ENCODE measurements at places on chromosomes 4 and X.
A peak's percentile ranks its signal among the peaks of the same experiment; 100 is the strongest.

GRCh38 chr4:121449416-121449815, 68.6 kb upstream of the QRFPR start:
- no peak for DNase-seq

DNA sequence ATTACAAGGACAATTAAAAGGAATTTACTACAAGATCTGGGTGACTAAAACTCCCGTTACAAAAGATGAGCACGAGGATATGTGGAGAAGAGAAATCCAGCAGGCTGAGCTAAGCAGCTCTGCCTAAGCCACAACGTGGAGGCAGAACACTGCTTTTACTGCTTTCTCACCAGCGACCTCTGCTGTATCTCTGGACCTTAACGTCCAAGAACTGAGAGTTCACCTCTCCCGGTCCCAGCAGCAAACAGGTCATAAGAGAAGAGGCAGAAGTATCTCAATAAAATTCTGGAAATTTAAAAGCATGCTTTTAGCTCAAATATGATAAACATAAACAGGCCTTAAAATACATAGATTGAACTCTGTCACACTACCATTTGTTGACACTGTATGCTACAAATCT, 81.0 kb downstream of the ADGRA3 start:
- DNase-seq = no peak

DNA sequence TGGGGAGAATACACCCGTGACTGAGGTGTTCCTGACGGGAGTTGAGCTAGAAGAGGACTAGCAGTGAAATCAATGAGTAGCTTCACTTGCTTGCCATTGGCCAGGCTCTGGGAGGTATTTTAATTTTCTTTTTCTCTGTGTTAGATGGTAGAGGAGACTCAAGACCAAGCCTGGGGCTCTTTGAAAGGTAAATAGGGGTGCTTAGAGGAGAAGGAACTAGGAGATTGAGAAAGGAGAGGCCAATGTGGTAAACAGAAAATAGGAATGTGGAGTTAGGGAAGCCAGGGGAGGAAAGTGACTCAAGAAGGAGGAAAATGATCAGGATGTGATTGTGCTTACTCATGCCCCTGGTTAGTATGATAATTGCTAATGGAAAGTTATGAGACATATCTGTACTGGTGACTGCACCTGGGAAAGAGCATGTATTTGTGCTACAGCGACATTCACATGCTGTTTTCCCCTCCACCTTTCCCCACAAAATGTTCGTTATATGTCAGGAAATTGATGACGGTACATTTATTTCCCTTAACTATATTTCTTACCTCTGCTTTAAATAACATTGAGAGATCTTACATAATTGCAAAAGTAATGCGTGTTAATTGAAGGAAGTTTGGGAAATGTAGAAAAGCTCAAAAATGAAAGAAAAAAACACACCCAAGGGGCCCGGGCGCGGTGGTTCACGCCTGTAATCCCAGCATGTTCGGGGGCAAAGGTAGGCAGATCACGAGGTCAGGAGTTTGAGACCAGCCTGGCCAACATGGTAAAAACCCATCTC, 16.9 kb upstream of the LRBA start:
- peak; percentile 18 for DNase-seq

GRCh38 chrX:70044541-70045245, 5.0 kb downstream of the AWAT2 start:
- DNase-seq = no peak

Data from activated naive CD4-positive, alpha-beta T cell treated with Interleukin-2 at 50 U/mL for 16 hours (primary cell).